LNCaP clone FGC (cell line): ENCODE measurements at places on chromosomes 5 and 9.

GRCh38 chr9:115758441-115758840, 395.1 kb upstream of the PAPPA start:
- DNase-seq: no peak

DNA sequence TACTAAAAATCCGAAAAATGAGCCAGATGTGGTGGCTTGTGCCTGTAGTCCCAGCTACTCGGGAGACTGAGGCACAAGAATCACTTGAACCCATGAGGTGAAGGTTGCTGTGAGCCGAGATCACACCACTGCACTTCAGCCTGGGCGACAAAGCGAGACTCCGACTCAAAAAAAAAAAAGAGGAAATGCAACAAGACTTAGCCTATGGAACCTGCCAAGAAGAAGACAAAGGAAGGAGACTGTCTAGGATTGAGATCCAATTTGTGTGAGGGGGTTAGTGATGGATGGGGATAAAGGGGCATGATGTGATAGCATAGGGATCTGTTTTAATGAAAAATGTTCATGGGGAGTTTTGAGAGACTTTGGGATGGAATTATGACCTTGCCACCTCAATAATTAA, 72.9 kb downstream of the RAB24 start:
- no peak for DNase-seq

DNA sequence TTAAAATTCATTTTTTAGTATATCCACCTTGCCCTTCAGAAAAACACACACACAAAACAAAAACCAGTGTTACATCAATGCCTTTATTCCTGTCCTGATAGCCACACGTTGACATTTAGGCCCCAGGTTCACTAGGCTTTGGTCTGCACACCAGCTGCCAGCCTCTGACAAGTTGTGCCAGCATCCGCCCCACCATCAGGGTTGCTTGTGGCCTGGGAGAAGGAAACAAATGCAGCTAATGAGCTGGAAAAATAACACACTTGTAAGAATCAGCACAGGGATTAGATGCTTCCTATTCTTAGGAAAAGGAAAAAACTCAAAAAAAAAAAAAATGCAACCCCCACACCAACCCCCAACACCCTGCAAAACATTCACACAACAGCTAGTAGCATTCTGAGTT, 404.0 kb upstream of the GRIA1 start:
- DNase-seq: no peak

GRCh38 chr9:120484162-120484561, 95.8 kb downstream of the CDK5RAP2 start:
- no peak for DNase-seq

DNA sequence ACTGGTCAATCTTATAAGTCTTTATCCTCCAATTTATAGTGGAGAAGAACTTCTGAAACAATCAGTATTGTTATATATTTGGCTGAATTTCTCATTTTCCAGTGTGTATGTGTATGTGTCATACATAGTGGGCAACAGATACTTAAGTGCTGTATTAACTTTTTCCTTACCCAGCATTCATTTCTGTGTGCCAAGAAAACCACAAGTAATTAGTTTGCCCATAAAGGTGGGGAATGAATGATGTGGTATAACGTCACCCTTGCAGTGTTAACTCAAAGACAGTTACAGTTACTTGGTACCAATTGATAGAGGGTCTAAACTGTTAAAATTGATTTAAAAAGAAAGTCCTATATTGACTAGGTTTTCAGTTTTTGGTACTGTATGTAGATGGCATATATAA, 2.0 kb downstream of the OGN start:
- no peak for DNase-seq

DNA sequence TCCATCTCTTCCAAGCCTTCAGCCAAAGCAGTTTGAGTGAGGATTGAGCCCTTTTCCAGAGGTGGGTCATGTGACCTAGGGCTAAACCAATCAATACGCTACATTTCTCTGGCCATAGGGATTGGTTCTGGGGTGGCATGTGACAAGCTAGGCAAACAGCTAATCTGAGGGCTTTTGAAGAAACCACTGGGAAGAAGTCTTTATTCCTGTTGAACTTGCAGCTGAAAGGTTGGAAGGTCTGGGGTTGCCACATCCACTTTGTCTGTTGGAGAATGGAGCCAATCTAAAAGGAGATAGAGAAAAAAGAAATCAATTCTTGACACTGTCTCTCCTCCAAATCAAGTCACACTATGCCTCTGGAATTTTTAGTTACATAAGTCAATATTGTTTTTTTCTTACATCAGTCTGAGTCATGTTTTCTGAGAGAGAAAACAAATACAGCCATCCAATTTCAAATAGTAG, 637.8 kb upstream of the WWC1 start:
- DNase-seq: no peak

DNA sequence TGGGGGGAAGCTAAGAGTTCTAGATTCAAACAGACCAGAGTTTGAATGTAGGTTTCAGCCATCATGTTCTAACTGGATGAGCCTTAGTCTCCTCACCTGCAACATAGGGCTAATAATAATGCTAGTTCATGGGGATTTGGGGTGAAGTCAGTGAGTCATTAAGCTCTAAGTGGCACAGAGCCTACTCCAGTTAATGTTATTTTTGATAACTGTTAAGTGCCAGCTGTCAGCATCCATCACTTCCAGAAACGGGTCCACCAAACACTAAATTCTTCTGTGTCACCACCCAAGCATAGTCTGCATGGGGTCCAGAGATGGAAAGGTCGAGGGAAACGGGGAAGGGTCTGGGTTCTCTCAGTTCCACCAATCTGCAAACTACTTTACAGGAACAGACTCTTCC, 1.8 kb upstream of the TSC1 start:
- no peak for DNase-seq

GRCh38 chr5:124952566-124952965, 206.1 kb upstream of the ZNF608 start:
- DNase-seq: no peak

- DNase-seq: peak; percentile 73
Measured at GRCh38 chr5:107467137-107467932, 203.4 kb downstream of the EFNA5 start.

GRCh38 chr5:69084195-69084594, 9.6 kb upstream of the SLC30A5 start:
- no peak for DNase-seq

GRCh38 chr9:31715250-31715649, 669.2 kb upstream of the ACO1 start:
- no peak for DNase-seq

- DNase-seq: no peak
Measured at GRCh38 chr5:165015547-165015946, 1510.1 kb downstream of the MAT2B start.

GRCh38 chr5:530001-530955, 6.0 kb upstream of the SLC9A3 start:
- no peak for DNase-seq

GRCh38 chr9:130987054-130987453, 21.9 kb upstream of the LAMC3 start:
- no peak for DNase-seq

DNA sequence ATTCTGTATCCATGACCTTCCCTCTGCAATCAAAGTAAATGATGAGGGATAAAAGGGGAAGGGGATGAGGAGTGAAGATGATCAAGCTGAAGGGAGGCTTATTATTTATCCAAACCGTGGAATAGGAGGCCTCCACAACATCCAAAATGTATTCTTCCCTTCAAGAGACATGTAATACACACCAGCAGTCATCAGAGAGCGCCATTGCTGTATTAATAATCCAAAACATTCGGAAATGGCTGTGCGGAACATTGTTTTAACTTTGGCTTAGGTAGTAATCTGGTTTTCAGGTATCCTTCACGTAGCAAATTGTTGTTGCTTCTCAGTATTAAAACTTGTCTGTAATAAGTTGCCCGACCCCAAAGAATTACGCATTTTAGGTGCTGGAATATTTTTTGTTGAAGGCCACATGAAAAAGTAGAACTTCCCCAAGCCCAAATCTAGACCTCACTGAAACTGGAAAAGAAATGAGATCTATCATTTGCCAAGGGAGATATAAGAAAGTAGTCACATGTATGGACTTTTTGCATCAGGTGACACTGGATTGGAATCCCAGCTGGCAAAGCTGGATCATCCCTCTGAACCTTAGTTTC, 2.6 kb upstream of the BOD1 start:
- no peak for DNase-seq

DNA sequence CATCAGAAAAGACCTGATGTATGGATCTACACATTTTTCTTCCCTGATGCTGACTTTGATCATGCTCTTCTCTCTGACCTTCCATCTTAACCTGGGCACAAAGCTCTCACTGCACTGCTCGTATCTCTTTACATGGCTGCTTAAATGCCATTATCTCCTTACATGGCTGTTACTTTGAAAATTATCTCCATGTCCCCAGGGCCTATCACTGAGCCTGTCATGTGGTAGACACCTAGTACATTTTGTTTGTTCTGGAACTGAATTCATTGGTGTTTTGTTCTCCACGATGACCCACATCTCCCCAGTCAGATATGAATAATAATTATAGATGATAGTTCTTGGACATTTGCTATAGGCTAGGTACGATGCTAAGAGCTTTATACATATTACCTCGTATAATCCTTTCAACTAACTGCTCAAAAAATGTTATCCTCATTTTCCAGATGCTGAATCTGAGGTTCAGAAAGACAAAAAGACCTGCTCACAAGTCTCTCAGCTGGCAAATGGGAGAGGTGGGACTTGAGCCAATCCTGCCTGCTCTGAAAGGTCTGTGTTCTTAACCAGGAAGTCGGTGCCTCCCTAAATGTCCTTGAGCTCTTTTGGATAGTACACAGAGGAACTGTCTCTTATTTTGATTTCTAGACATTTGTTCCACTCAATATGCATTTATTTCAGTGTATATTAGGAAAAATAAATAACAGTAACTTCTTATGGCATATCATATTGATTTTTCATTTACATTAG, 9.8 kb upstream of the CPEB4 start:
- DNase-seq: no peak

- no peak for DNase-seq
Measured at GRCh38 chr9:89481538-89481915, 16.4 kb downstream of the SEMA4D start.

GRCh38 chr5:126267438-126267837, 155.8 kb upstream of the GRAMD2B start:
- DNase-seq: no peak

DNA sequence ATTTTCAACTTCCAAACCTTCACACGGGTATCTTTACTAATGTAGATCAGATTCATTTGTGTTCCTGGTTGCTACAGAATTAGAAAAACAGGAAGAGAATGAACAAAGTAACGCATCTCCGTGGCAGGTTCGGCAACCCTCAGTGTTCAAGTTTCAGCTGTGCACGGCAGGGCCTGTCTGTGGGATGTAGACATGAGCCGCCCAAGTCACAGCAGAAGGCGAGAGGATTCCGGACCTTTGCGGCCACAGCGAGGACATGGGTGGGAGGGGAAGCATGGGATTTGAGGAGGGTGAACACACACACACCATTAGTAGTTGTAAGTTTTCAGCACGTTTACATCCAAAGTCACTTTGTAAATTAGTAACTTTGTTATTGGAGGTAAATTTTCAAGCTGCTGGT, 31.7 kb upstream of the CEP72 start:
- DNase-seq: no peak

DNA sequence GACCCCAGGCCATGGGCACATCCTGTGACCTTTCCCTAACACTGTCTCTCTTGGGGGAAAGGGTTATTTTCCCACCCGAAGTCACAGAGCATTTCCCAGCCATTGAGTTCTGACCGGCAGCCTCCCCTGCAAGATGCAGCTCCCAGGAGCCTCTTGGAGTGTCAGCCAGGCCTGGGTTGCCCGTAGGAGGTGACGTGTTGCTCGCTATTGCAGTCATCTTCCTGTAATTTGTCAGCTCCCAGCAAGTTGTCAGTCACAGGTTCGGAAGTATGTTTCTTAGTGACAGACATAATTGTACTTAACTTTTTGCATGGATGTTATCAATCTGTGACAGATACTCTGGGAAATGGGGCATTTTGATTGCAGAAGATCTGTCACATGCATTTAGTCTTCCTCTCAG, 74.5 kb downstream of the MVB12B start:
- DNase-seq: no peak

DNA sequence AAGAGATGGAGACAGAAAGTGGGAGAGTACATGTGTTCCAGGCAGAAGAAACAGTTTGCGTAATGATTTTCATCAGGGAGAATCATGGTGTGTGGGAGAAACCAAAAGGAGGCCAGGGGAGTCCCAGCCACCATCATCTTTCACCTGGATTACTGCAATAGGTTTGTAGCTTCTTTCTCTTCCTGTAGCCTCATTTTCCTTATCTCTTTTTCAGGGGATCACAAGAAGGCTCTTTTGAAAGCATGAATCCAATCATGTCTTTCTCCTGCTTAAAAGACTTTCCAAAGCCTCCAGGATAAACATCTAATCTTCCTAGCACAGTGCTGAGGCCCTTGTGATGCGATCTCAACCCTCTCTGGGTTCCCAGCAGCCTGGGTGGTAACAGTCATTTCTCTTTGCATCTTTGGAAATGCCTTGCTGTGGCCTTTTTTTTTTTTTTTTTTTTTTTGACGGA, 10.3 kb upstream of the GPBP1 start:
- no peak for DNase-seq

DNA sequence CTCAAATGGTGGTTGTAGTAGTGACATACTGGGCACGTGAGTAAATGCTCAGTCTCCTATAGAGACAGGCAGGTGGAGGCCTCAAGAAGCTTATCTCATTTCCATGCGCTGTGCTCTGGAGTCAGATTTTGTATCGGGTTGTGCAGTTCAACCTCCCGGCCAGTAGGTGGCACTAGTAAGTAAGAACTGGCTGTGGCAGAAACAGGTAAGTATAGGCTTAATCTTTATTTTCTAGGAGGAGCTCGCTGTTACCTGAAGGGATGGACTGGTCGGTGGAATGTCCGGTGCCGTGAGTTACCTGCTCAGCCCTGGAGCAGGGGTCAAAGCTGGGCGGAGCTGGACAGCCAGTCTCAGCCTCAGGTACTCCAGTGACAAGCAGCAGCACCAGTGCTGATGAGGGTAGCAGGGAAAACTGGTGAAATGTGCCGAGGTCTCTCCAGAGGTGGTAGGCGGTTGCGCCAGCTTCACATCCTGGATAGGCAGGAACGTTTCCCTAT, 880.1 kb upstream of the SEMA6A start:
- peak; percentile 63 for DNase-seq

DNA sequence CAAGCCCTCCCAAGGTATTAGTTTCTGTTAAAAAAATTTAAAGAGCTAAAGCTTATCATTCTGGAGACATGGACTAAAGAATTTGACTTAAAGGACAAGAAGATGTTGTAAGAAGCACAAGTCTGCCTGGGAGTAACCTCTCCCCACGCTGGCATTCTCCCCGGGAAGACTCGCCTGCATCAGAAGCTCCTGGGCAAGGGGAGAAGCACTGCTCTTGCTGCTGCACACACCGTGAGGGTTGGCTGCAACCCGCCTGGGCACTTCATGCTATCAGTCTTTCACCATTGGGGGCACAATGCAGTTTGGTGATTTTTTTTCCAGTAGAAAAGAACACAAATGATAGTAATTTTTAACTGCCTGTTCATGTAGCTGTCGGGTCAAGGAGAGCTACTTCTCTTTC, 192.5 kb upstream of the PANK3 start:
- no peak for DNase-seq

- no peak for DNase-seq
Measured at GRCh38 chr5:180988592-180988991, at the start of gene BTNL3. Gene BTNL3 (plus strand): TSS chr5:180988846. CDS start chr5:180989029, 183 bp downstream.

- DNase-seq: no peak
Measured at GRCh38 chr9:9214066-9214465, 1398.7 kb downstream of the PTPRD start.

GRCh38 chr5:80251636-80252035, 4.2 kb downstream of the SERINC5 start:
- no peak for DNase-seq

- peak; percentile 52 for DNase-seq
Measured at GRCh38 chr5:127959152-127959764, 124.3 kb upstream of the SLC12A2 start.

GRCh38 chr5:150224483-150225027, 34.7 kb downstream of the SLC6A7 start:
- no peak for DNase-seq
